ENCODE measurements at places on chromosomes 12 and 14. TPM values are rescaled to one million over a fixed set of nuclear protein-coding genes. Genes with fewer than 3 reads are reported as not detected.

- no peaks in the 10 kb centered on the region for H3K4me1 ChIP-seq
- no peak overlapping the region for H3K27ac ChIP-seq
- H3K27me3 ChIP-seq, result peaks cover 20% of the 10 kb centered on the region
- H3K36me3 ChIP-seq, result no peaks in the 10 kb centered on the region
- DNase-seq, result peak; percentile 62
Observed at GRCh38 chr12:94133964-94134795, 14.2 kb upstream of the PLXNC1 start.

DNA sequence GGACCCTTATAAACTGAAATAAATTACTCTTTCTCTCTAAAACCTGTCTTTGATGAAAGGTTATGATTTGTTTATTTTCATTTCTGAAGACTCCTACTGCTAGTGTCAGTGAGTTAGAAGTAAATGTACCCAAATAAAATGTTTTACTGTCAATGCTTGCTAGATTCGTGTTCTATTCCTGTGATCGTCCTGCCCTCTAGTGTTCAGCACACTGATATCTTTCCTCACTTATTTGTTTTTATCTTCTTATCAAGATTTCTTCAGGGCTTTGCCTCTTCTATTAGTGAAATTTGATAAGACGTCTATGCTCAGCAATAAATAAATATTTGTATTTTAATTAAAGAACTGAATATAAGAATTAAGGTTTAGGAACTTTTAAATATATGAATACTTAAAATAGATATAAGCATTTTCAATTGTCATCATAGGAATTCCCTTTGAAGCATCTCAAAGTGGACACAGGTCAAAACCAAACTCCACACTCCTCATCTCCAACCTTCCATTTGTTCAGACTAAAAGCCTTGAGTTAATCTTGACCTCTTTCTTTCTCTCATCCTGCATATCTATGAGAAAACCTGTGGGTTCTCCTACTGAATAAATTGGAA lies 75.8 kb downstream of the C12orf50 start:
- no peak overlapping the region for H3K4me3 ChIP-seq
- H3K4me1 ChIP-seq, result no peaks in the 10 kb centered on the region
- no peaks in the 10 kb centered on the region for H3K36me3 ChIP-seq

The ATP23 gene
- total RNA-seq, result 7.2 TPM

The GLIPR1L2 gene
- total RNA-seq, result not detected

DNA sequence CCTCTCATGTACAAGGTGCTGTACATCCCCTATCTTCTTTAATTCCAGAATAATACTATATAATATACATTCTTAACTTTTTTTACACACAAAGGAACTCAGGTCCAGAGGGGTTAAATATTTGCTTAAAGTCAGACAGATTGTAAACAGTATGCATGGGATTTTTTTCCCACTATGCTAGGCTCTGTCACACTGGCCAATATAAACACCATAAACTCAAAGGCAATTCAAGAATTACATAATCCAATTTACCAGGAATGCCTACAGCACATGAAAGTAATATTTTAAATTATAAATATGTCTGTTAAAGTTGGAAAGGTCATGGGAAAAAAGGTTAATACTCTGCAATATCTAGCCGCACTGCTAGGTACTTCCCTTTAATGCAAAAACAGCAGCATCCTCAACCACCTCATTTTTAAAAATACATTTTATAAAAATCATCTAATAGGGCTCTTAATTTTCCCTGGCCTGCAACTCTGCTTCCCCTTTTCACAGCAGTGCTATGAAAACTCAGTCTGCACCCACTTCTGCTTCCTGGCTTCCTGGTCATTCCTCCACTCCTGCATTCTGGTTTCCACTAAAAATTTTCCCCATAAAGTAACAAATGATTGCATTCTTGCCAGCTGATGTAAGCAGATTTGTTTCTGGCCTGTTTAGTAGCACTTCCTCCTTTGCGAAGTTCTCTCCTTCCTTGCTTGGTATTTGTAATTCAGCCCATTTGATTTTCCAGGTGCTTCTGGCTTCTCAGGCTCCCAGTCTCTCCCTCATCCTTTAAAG lies 128.1 kb downstream of the ITPR2 start:
- peaks cover 4% of the 10 kb centered on the region for H3K4me1 ChIP-seq
- H3K27ac ChIP-seq, result no peak overlapping the region
- no peaks in the 10 kb centered on the region for H3K27me3 ChIP-seq
- DNase-seq, result peak; percentile 47
- no peak overlapping the region for H3K4me3 ChIP-seq

GRCh38 chr12:57883700-57884099 lies 37.2 kb upstream of the CTDSP2 start:
- no peak overlapping the region for H3K4me3 ChIP-seq
- H3K4me1 ChIP-seq, result peaks cover 17% of the 10 kb centered on the region
- no peak for DNase-seq
- no peaks in the 10 kb centered on the region for H3K27me3 ChIP-seq
- H3K27ac ChIP-seq, result no peak overlapping the region

The SERPINA10 gene
- not detected for total RNA-seq

Measured in IMR-90 (cell line).